ENCODE measurements at places on chromosomes 13 and 19. TPM values are rescaled to one million over a fixed set of nuclear protein-coding genes. Genes with fewer than 3 reads are reported as not detected.

CATSPERD gene
- total RNA-seq = 1.7 TPM

ZNF440 gene
- total RNA-seq = 18.0 TPM

DNA sequence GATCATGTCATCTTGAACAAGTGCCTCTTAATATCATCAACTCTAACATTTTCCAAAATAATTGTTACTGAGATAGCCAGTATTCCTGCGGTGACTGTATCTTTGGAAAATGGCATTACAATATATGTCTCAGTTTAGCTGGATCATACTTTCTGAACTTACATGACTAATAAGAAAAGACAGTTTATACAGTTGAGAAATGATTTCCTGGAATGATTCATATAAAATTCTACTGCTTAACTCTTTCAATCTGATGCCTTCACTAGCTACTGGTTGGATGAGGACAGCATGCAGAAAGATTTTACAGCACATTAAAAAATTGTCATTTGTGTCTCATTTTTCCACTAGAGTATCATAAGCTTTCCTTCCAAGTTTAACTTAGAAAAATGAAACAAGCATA is 302.1 kb downstream of the PCDH17 start:
- no peak overlapping the region for H3K27ac ChIP-seq
- DNase-seq = no peak
- no peaks in the 10 kb centered on the region for H3K27me3 ChIP-seq
- no peak overlapping the region for H3K4me3 ChIP-seq
- H3K4me1 ChIP-seq = no peaks in the 10 kb centered on the region

- H3K4me1 ChIP-seq = peaks cover 16% of the 10 kb centered on the region
- DNase-seq = peak; percentile 97
Measured at GRCh38 chr19:50835785-50836542, 2.6 kb upstream of the KLK15 start.

DNA sequence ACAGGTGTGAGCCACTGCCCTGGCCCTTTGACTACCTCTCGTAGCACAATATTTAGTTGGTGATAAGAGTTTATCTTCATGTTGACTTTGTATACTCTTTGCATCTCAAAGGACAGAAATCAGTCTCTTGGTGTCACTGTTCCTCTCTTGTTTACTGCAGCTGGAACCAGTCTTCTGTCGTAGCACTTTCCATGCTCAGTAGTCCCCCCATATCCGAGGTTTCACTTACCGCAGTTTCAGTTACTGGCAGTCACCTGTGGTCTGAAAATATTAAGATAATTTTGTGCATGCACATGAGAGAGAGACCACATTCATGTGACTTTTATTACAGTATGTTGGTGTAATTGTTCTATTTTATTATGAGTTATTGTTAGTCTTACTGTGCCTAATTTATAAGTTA is 49.1 kb downstream of the WASF3 start:
- no peak overlapping the region for H3K4me3 ChIP-seq
- no peaks in the 10 kb centered on the region for H3K36me3 ChIP-seq
- no peaks in the 10 kb centered on the region for H3K27me3 ChIP-seq
- DNase-seq = no peak
- H3K4me1 ChIP-seq = peaks cover under 1% of the 10 kb centered on the region
- no peak overlapping the region for H3K27ac ChIP-seq

- H3K36me3 ChIP-seq = no peaks in the 10 kb centered on the region
- H3K4me1 ChIP-seq = no peaks in the 10 kb centered on the region
Measured at GRCh38 chr13:94672400-94672799, 39.9 kb downstream of the SOX21 start.

GRCh38 chr19:5018224-5019015 is 49.5 kb downstream of the KDM4B start:
- no peaks in the 10 kb centered on the region for H3K4me1 ChIP-seq
- H3K36me3 ChIP-seq = no peaks in the 10 kb centered on the region
- no peak overlapping the region for H3K27ac ChIP-seq
- no peak for DNase-seq
- no peak overlapping the region for H3K4me3 ChIP-seq
- H3K27me3 ChIP-seq = no peaks in the 10 kb centered on the region

GRCh38 chr13:75506018-75506417 is 24.0 kb upstream of the TBC1D4 start:
- H3K4me1 ChIP-seq = no peaks in the 10 kb centered on the region
- no peaks in the 10 kb centered on the region for H3K36me3 ChIP-seq
- H3K27ac ChIP-seq = no peak overlapping the region
- H3K27me3 ChIP-seq = no peaks in the 10 kb centered on the region
- no peak for DNase-seq
